DMS53 (cell line): ENCODE measurements at places on chromosomes 2 and 18.

DNA sequence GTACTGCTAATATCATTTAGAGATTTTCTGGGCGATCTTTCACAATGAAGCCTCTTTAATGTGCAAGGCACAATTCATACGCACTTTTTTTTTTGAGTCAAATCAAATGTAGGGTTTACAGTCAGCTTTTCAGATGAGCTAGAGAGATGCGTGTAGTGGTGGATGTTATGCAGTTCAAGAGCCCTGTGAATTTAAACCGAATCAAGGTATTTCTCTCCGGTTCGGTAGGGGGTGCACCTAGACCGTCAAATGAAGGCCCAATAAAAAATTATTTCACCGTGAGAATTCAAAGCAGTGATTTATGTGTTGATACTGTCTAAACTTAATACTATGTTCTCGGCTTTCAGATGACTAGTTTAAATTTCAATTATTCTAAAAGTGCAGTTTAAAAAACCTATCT, 1.1 kb downstream of the PTH2R start:
- DNase-seq, result peak; percentile 85

GRCh38 chr2:137910641-137911040, 53.6 kb upstream of the HNMT start:
- DNase-seq, result peak; percentile 14

DNA sequence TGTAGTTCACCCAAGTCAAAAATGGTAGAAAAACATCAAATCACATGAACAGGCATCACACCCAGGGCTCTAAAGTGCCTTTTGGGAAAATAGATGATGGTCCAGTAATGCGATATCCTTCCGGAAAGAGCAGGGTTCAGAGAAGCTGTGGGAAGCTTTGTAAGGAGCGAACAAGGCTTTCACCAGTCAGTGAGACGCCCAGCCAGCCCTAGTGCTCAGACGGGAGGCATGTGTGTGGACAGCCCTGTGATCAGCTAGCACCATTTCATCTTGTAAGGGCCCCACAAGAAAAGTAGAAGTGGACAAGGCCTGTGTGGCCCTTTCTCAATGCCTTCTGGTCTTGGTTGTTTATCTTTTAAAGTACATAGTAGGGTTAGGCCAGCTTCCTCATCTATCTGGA, 76.1 kb downstream of the SMIM21 start:
- no peak for DNase-seq

- no peak for DNase-seq
These were observed 729.6 kb upstream of the ZNF804A start for GRCh38 chr2:183868707-183869106.

- DNase-seq, result no peak
These were observed 18.8 kb downstream of the TM4SF20 start for GRCh38 chr2:227360351-227360750.
